Activated T-cell treated with anti-CD3 and anti-CD28 coated beads for 24 hours (primary cell): ENCODE measurements at places on chromosomes 4 and X.

DNA sequence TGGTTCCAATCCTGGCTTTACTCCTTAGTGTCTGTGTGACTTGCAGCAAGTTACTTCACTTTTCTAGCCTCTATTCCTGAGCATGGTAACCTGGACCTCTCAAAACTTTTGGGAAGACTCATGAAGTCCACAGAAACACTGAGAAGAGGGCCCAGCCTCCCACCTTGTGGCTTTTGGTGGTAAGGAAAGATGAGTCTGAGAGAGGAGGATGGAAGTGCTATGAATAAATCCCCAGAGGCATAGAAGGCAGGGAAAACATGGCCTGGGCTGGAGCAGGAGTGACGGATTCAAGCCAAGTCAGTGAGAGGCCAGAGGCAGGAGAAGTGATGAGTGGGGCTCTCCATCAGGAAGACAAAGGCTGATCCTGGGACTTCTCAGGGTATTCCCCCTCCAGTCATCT, 10.9 kb upstream of the MAGEA4 start:
- DNase-seq: no peak

- no peak for DNase-seq
Measured at GRCh38 chrX:136636121-136636520, 11.8 kb upstream of the CD40LG start.

GRCh38 chrX:96455078-96455477, 229.6 kb upstream of the DIAPH2 start:
- DNase-seq: no peak

DNA sequence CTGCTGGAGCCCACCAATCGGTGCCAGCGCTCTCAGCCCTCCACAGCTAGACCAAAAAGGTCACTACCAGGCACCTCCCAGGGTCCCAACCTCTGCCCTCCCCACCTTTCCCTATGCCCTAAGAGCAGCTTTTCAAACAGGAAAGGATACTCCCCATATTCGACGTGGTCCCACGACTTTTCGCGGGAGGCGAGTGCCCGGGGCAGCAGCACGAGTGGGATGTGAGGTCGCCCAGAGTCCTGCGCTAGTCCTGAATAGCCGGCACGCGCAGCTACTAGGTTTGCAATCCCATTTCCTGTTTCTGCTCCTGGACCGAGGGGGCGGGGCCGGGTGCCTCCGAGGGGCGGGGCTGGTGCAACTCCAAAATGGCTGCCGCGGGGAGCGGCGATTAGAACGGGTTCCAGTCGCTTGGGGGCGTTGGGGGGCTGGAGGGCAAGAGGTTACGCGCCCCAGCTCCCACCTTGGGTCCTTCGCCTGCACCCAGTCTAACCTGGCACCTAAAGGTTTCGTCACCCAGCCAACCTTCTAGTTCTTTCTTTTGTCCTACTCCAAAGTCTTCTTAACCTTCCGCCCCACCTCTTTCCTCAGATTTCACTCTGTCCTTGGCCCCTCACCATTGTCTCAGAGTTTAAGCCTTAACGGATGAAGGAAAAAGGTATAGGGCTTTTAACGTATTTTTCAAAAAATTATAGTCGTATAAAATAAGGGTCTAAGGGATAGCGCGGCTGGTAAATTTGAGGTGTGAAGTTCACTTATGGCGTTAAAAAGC, 85.0 kb upstream of the TENT5D start:
- no peak for DNase-seq

DNA sequence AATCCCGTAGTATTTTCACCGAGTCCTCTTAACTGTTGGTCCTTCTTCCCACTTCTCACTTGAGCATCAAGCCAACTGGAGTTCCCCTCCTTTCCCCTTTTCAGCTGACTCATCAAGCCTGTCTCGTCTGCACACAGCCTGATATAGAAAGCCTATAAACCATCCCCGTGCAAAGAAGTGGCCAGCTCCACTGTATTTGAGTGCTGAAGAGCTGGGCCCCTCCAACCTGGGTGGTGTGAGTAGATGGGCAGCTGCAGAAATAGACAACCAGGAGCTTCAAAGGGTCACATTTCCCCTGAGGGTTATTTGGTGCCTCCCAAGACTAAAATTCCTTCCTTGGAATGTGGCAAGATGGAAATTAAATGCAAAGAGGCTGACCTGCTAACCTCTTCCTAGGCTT, 199.7 kb downstream of the HS6ST2 start:
- DNase-seq: no peak

DNA sequence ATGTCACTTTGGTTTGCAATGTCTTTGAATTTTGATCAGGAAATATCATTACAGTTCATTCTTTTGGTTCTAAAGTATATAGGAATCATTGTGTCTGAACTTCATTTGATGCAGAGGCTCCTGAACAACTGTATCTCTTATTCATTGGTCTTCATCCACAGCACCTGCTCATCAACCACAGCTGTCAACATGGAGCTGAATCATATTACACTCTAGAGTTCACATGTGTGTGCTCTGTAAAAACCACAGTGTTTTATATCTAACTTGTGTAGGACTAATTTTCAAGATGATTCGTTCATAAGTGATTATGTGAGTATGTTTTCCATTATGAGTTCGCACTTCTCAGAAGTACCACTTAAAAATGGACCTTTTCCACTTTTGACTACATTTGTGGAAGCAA, 643.3 kb upstream of the FAM241A start:
- no peak for DNase-seq

DNA sequence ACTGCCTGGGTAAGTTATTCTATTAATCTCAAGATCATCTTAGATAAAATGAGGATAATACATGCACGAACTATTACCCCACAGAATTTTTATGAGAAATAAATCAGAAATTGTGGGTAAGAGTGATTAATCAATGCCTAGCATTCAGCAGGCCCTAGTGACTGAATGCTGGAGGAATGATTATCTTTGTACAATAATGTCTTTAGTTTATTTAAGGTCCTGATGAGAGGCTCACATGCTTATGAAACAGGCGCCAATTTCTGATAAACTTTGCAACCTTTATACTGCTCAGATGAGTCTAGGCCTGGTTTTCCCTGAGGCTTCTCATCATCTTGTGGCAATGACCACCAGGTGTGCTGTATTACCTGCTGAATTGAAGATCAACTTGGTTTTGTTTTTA, 27.8 kb upstream of the BMP2K start:
- DNase-seq: no peak

DNA sequence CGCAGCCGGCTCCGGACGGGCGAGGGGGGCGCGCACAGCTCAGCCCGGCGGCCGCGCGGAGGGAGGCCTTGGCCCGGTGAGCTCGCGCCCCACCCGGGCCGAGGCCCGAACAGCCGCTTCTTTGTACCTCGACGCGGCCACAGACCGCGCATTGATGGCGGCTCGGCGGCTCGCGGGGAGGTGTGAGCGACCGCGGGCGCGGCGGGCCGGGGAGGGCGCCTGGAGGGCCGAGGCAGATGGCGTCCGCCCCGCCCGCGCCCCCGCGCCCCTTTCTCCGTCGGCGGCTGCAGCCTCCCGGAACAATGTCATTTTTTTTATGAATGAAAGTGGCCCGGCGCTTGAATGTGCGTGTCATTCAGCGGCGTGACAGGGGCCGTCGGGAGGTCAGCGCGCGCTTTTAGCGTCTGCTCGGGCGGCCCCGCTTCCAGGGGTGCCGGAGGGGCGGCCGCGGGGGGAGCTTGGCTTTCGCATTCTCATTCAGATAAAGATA, 1.8 kb downstream of the FGFR3 start:
- DNase-seq: no peak

GRCh38 chr4:33226133-33226532, 2506.0 kb downstream of the PCDH7 start:
- no peak for DNase-seq

- DNase-seq: no peak
Measured at GRCh38 chr4:143377611-143378099, 41.0 kb downstream of the GAB1 start.

GRCh38 chr4:7460566-7460965, 25.8 kb upstream of the PSAPL1 start:
- no peak for DNase-seq

GRCh38 chr4:184000457-184001396, 95.6 kb downstream of the STOX2 start:
- no peak for DNase-seq
